ENCODE measurements at places on chromosomes 12 and 14. TPM values are rescaled to one million over a fixed set of nuclear protein-coding genes. Genes with fewer than 3 reads are reported as not detected.

DNA sequence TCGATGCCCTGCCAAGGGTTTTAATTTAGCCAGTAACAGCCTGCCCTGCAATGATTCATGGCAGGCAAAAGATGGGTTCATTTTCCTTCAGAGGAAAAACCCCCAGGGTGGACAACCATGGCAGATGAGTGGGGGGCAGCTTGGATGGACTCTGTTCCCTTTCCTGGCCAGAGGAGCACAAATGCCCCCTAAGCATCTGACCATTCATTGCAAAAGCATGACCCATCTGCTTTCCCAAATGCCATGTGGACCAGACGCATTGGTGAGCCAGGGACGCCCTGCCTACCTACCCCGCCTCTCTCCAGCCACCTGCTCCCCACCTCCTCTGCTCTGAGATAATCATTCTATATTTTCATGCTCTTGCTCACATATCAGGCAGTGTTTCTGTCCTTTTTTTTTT lies 281.9 kb downstream of the DPF3 start:
- DNase-seq = no peak

DNA sequence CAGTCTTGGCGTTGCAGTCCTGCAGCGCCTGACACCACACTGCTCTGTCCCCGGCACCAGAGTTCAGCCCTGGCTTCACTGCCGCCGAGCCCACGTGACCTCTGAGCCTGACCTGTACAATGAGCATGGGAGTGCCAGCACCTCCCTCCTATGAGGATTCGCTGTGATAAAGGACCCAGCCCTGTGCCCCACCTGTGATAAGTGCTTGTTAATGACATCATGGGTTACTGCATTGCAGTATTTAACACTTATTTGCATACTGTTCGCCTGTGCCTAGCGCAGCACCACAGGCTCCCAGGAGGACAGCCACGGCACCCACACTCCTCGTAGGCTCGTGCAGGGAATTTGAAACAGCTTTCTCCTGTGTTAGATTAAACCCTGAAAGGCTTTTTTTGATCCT lies 118.2 kb upstream of the GSC start:
- DNase-seq = no peak

GRCh38 chr14:45253754-45254310 lies 830 bp upstream of the MIS18BP1 start:
- no peak for DNase-seq

GRCh38 chr12:90333939-90334338 lies 621.0 kb downstream of the CCER1 start:
- DNase-seq = no peak

DNA sequence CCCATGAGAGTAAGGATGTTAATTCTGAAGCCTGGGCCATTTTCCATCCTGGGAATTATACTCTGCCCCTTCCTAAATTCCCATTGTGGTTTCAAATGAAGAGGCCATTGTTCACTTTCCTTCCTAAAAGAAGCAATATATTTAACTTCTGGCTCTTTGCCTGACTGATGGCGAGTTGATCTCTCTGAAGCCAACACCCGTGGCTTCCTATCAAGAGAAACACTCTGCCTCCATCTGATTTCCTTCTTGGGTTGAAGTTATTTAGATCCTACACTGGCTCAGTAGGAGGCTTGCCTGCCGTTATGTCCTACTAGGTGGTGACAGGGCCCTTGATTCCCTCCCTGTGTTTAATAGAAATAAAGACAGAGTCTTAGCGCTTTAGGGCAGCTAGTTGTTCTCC lies 97.4 kb downstream of the PRKCH start:
- no peak for DNase-seq

DNA sequence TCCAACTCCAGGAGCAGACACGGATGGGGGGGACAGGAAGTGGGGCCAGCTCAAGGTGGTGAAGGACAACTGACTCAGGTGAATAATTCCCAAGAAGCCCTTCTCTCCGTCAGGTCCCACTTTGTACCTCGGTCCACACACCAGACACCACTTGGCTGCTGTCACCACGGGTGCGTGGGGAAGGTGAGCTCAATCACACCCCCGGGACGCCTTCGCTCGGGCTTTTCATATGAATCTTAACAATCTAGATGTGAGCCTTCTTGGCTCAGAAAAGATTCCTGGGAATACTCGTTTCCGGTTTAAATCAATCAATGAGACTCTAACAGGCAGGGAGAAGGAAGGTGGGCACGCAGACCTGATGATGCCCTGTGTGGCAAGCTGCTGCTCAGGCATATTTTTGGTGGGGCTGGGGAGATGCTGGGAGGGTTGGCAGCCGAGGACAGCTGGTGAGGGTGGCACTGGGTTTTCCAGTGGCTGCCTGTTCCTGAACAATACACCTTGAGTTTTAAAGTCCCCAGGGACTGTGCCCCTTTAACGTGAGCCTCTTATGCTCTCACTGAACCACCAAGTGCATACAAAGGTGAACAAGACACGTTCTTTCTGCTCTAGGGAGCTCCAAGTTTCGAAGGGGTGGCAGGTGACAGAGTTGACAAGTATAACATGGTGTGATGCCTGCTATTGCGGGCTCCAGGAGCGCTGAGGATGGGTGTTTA lies 5.1 kb downstream of the TESC start:
- DNase-seq = no peak

DNA sequence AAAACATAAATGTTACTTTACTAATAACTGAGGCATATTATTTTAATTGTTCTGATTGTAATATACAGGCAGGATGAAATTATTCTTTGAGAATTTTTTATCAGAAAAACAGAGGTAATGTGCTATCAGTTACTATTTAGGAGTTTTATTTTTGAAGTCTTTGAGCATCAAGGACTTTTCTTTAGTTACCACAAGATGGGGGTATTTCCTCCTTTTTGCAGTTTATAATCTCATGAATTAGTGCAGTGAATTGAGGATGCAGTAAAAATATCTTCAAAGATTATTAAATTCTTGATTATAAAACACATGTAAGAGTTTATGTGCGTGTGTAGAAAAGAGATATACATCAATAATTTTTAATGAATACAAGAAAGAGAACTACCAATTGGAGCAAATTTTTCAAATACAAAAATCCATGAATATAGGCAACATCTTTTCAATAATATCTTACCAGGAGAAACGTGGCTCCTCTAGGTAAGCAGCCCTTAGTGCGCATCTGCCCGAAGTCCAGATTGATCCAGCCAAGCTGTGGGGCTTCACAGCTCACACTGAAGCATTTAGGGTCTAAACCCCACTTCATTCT lies 71.6 kb downstream of the ERGIC2 start:
- no peak for DNase-seq

DNA sequence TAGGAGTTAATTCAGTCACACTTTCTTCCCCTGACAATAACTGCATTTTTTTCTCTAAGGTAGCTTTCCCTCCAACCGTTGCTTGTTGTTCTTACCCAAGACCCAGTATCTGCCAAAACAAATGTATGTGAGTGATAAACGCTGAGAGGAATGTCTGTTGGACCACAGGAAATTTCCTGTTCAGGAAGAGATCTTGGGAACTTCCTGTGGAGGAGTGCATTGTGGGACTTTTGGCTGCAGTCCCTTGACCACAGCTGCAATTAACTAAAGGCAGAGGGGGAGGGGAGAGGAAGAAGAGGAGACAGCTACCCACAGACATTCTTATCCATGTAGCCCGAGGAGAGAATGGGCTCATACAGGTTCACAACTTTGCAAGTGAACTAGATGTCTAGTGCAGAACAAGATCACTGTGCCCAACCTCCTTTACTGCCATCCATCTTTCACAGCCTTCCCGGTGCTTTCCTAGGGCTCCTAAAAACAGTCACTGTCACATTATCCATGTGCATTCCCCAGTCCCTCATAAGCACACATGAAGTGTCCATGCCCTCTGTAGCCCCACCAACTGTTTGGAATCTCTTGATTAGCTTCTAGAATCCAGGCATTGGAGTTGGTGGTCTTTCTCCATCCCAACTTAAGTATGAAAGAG lies 149.5 kb downstream of the ETV6 start:
- no peak for DNase-seq

The HNRNPC gene
- total RNA-seq = 1,256 TPM

The CMA1 gene
- total RNA-seq = 1.2 TPM

The EML5 gene
- total RNA-seq = 3.6 TPM

The NINJ2 gene
- 3.7 TPM for total RNA-seq

The VWF gene
- total RNA-seq = 0.58 TPM

The LRTM2 gene
- 0.27 TPM for total RNA-seq

The BAG5 gene
- 31.4 TPM for total RNA-seq

The ZDHHC22 gene
- total RNA-seq = not detected

Measured in activated T-cell treated with anti-CD3 and anti-CD28 coated beads, Interleukin-2, amount 50 U/mL, for 4 hours (primary cell).